GM10248 (cell line): ENCODE measurements at places on chromosomes 4 and X.

DNA sequence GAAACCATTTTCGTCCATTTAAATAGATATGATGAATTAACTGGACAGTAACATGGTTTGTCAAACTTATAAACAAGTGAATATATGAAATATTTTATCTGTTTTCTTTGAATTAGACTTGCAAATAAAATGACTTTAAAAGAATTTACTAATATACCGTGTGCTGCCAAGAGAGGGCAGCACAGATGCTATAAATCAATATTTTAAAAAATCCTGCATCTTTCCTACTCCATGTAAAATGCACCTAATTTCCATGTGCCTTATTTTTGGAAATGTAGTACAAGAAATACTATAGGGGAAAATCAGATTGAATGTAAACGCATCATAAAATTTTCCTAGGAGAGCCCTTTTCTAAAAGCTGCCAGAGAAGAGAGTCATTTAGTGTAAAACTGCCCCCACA, 62.2 kb downstream of the PRKX start:
- DNase-seq = peak; percentile 17

DNA sequence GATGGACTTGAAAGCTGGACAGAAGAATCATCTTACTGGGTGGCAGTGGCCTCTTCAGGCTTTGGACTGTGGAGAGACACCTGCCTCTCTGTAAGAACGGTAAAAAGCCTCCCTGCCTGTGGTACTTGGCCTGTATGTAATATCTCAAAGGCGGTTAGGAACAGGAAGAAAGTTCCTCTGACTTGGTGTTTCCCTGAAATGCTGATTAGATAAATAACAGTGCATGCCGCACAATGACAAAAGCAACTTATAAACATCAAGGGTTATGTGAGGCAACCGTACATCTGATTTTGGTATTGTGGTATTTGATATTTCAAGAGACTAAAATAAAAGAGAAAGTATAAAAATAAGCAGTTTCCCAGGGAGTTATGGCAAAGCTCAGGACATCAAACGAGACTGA, 92.4 kb upstream of the SORBS2 start:
- no peak for DNase-seq

DNA sequence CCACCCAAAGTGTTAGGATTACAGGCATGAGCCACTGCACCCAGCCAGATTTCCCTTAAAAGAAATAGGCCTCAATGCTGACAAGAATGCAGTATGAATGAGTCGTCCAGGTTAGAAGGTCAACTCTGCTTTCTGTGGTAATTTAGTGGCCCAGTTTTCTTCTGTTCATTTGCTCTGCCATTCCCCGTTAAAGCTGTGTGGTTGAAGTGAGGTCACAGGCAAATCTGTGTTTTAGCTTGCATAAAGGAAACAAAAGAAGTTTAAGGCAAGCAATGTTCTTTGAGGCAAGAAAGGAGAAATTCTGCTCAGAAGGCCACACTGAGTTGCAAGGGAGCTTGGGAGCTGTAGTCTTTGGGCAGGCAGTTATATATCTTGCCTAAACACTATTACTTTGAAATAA, 176.8 kb downstream of the LARP7 start:
- peak; percentile 30 for DNase-seq

DNA sequence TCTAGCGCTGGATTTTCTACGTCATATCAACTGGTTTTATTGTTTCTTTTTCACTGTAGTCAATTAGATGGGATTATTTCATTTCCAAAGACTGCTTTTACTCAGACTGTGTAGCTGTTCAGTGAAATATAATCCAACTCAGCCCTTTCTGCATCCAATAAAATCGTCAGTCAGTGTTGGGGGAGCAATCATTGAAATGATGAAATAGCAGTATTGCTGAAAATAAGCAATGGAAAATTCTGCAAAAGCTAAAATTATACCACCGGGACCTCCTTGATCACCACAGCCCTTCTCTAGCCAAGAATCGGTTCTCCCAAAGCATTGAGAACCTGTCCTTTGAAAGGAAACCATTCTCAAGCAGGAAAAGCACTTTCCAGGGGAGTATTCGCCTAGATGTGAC, 243.1 kb upstream of the TENM3 start:
- DNase-seq = no peak

DNA sequence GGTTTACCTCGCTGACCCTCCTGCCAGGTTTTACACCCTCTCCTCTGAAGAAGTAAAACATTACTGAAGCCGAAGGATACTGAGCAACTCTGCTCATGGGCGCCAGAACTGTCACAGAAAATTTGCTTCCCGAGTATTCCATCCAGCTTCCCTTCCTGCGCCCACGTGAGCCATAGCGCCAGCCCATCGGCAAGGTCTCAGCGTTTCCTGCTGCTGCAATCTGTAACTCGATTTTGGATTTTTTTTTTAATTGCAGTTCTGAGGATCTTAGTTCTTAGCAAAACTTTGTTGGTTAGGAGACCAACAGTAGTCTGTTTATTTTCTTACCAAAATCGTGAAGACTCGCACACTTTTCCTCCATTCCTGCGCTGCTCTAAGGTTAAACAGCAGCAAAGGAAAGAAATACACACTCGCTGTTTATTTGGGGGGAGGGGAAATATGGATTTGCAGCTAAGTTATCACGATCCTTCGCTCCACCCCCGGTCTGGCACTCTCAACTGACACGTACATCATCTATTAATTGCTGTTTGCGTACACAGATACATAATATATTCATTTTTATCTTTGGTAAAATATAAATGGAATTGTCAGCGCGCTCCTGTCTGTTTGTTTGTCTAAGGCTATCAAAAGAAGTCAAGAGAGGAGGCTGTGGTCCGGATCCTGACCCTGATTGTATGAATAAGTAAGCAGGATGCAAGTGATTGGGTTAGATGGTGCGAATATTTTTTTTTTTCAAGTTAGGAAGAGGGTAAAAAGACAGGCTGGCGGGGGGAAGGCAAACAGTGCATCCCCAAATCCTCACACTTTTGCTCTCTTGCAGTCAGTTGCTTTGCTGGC, at the start of gene TLL1:
Gene TLL1 (plus strand): TSS at position 777 of the 837 bp plus-strand sequence. CDS start 668 bp downstream, outside the sequence.
- peak; percentile 7 for DNase-seq

DNA sequence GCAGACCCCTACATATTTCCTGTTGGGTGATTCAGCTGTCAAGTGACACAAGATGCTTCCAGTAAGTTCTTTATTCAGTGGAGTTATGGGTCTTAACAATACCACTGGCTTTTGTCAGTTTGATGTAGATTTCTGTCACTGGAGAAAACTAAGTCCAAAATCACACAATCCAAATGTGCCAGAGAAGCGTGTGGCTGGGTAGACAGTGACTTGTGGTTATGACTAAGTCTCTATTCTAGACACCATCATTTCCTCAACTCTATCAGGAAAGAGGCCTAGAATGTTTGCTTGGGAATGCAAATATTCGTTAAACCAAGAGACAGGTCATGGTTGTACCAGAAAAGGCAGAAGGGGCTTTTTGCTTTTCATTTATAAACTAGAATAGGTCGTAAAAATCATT, 54.4 kb upstream of the HS3ST1 start:
- DNase-seq = no peak

GRCh38 chr4:2330091-2331042, 68.5 kb upstream of the MXD4 start:
- DNase-seq = no peak

GRCh38 chrX:15349046-15349445, 13.7 kb upstream of the PIGA start:
- peak; percentile 23 for DNase-seq

- DNase-seq = no peak
These were observed 6.7 kb upstream of the HSD17B10 start for GRCh38 chrX:53440621-53441517.

DNA sequence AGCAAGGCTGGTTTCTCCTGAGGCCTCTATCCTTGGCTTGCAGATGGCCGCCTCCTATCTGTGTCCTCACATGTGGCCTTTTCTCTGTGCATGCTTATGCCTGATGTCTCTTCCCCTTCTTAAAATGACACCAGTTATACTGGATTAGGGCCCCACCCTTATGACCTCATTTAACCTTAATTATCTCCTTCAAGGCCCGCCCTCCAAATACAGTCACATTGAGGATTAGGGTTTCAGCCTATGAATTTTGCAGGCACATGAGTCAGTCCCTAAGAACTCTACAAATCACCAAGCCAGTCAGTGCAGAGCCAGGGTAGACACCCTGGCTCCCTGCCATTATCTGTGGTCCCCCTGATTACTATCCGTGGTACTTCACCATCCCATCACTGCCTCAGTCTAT, 51.6 kb downstream of the MAML3 start:
- no peak for DNase-seq

- DNase-seq = no peak
These were observed 46.4 kb downstream of the GPAT3 start for GRCh38 chr4:83582289-83582785.

DNA sequence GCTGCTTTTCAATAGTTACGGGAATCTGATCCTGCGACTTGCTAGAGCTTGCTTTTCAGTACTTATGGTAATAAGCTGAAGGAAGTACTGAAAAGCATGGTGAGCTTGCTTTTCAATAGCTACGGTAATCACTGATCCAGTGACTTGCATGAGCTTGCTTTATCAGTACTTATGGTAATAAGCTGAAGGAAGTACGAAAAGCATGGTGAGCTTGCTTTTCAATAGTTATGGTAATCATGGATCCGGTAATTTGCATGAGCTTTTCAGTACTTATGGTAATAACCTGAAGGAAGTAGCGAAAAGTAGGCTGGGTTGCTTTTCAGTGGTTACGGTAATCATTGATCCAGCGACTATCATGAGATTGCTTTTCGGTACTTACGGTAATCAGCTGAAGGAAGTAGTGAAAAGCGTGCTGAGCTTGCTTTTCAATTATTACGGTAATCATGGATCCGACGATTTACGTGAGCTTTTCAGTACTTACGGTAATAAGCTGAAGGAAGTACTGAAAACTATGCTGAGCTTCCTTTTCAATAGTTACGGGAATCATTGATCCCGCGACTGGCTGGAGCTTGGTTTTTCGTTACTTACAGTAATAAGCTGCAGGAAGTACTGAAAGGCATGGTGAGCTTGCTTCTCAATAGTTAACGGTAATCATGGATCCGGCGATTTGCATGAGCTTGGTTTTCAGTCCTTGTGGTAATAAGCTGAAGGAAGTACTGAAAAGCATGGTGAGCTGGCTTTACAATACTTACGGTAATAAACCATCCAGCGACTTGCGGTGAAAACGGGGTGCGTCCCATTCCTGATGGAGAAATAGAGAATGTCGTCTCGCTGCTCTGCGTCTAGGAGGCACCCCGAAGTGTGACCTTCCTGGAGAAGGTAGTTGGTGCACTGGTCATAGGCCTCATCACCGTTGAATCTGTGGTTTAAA, 6.5 kb downstream of the CRLF2 start:
- DNase-seq = no peak

DNA sequence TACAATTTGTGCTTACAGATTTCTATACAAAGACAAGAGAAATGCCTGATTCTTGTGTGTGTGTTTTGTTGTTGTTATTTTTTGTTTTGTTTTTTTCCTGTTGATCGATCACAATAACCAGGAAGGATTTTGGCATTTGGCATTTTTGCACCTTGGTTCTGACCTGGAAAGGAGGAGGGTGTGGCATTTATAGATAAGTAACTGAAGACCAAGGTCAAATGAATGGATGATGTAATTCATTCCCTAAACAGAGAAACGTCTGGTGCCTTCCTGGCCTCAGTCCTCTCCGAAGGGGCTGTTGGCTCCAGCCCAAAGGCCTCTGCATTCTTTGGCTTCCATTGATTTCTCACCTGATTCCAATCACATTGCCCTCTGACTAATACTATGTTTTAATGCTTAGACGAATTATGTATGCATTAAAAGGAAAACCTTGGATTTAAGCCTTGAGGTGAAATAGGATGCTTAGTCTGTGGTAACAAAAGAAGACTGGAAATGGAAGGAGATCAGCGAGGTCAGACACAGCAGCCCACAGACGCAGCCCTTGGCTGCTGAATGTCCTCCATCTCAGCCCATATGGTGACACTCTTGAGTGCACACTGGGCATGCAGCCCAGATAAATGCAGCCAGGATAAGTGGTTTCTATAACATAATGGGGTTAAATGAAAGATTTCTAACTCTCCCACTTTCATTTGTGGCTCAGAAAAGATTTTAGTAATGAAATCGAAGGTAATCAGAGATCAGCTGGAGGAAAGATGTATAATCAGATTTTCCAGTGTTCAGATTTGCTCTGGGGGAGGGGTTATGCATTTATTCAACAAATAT, 60.5 kb upstream of the TRIM2 start:
- DNase-seq = no peak

DNA sequence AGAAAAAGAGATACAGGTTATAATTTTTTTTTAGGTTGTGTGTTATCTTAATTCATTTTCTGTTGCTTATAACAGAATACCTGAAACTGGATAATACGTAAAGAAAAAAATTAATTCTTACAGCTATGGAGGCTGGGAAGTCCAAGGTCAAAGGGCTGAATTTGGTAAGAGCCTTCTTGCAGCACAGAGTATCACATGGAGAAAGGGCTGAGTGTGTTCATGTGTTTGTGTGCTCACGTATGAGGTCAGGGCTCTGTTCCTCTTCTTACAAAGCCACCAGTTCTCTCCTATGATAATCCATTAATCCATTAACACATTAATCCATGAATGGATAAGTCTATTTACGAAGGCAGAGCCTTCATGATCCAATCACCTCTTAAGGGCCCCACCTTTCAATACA, 8.6 kb upstream of the RAB28 start:
- DNase-seq = no peak

- no peak for DNase-seq
These were observed 22.7 kb upstream of the GPR50 start for GRCh38 chrX:151153667-151154066.

- no peak for DNase-seq
These were observed 12.4 kb downstream of the PRRG1 start for GRCh38 chrX:37361596-37361995.

DNA sequence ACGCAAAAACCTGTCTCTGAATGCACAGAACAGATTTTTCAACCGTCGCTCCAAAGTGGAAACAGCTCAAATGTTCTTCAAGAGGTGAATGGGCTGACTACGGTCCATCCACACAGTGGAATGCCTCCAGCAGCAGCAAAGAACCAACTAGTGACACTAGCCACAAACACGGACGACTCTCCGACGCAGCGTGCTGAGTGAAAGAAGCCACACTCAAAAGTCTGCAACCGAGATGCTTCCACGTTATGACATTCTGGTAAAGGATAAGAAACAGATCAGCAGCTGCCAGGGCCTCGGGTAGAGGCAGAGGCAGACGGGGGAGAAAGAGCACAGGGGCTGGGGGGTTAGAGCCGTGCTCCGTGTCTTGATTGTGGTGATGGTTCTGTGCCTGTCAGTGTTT, 125.2 kb downstream of the AFAP1 start:
- no peak for DNase-seq

DNA sequence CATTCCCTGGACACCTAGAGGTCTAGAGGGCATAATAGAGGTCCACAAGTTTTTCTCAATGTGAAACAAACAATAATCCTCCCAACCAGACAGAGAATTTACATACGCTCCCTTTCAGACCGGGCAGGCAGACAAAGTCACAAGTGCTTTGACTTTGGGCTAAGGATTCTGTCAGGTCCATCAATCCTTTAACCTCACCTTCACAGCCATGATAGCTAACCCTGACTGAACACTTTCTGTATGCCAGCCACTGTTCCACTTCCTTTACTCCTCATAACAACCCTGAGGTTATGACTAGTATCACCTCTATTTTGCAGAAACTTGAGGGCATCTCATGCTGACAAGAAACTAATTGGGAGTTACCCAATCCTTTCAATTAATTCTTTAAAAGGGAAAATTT, 118.8 kb upstream of the AFF2 start:
- no peak for DNase-seq

- no peak for DNase-seq
These were observed 21.6 kb downstream of the CCNG2 start for GRCh38 chr4:77178560-77178959.

GRCh38 chr4:55866973-55867574, 13.6 kb downstream of the EXOC1 start:
- DNase-seq = peak; percentile 22

- no peak for DNase-seq
These were observed 231.8 kb upstream of the GPRIN3 start for GRCh38 chr4:89539374-89539773.
